ENCODE measurements at places on chromosomes 6 and 20.

DNA sequence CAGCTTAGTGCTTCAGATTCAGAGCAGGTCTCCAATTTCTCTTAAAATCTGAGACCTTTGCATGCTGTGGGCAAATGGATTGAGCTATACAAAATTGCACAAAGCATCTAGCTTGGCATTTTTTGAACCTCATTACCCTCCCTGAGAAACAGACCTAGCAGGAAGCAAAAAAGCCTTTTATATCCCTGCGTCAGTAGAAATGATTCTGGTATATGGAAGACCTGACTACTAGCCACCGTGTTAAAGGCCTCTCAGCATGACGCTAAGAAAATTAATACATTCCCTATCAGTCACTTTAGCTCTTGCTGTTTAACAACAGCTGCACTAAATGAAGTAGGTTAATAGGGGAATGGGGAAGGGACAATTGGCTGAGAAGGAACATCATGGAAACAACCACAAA is 110.7 kb upstream of the SMLR1 start:
- no peak for DNase-seq

- DNase-seq = no peak
These were observed 45.4 kb upstream of the BTN3A2 start for GRCh38 chr6:26319405-26320128.

DNA sequence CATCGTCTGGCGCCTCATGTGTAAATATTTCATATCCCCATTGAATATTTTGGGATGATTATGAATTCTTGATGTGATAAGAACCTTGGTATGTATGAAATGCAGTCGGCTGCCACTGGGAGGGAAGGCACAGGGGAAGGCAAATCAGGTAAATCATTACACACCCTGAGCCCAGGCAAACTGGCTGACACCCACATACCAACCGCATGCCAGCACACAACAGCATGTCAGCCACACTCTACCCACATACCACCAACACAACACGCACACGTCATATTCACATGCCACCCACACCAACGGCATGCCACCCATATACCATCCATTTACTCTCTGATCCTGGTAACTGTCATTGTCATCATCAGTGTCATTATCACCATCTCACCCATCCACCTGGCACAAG is 28.3 kb upstream of the MDGA1 start:
- no peak for DNase-seq

GRCh38 chr20:49417843-49418555 is 64.5 kb downstream of the KCNB1 start:
- DNase-seq = no peak

DNA sequence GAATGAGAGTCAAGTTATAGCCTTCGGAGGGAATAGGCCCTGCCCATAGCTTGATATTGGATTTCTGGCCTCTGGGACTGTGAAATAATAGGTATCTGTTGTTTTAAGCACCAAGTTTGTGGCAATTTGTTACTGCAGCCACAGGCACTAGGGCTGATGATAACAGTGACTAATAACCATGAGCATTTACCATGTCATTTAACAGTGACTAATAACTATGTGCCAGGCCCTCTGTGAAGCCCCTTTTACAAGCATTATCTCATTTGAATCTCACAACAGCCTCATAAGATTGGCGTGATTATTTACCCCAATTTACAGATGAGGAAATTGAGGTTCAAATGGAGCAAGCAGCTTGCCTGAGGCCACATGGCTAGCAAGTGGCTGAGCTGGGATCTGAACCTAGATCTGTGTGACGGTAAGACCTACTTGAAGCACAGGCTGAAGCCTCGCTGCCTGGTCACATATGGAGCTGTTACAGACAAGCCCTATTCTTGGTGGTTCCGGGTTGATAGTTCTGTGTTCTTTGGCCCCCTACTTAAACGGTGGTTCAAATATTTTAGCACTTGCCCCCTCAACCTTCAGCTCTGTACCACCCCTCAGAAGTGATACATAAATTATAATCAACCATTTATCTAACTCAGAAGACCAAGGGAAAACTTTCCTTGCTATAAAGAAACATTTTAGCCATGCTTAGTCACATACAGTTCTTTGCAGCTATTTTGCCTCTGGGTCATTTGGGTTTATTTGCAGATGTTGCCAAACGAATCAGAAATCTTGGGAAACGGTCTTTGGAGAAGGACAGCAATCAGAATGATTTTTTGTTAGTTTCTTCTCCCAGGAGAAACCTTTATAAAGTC is 98.3 kb downstream of the ELOVL5 start:
- no peak for DNase-seq
